Ureter (tissue), 1 donor: ENCODE measurements at places on chromosomes 13 and 19. TPM values are rescaled to one million over a fixed set of nuclear protein-coding genes. Genes with fewer than 3 reads are reported as not detected.

DNA sequence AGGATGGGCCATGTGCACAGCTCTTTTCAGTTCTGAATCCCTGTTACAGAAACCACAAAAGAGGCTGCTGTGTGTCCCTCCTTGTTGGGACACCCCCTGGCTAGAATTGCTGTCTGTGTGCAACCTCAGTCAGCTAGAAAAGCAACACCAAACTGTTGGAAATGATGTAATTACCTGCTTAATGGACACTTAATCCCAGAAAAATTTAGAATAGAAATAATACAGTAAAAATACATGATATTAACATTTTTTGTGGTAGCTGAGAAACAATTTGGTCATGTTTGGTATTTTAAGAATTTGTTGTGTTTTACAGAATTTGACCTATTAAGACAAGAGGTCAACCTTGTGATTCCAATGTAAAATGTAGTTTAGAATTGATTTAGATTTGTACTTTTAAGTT is 46.8 kb downstream of the FAM124A start:
- DNase-seq = no peak

DNA sequence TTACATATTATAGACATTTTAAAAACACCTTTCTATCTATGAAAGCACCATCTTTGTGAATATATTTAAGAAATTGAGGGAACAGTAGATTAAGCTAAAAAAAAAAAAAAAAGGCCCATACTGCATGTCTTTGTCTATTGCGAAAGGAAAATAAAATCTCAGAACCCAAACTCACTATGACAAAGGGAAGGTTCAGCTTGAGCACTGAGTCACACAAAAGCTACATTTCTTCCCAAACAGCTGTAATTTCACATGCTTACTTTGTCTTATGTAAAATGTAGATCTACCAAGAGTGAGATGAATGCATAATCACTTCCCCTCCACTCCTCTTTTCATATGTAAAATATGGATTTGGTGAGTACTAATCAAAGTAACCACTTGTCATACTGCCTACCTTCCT is 640.1 kb upstream of the KLF12 start:
- DNase-seq = no peak

The FSD1 gene
- not detected for total RNA-seq

DNA sequence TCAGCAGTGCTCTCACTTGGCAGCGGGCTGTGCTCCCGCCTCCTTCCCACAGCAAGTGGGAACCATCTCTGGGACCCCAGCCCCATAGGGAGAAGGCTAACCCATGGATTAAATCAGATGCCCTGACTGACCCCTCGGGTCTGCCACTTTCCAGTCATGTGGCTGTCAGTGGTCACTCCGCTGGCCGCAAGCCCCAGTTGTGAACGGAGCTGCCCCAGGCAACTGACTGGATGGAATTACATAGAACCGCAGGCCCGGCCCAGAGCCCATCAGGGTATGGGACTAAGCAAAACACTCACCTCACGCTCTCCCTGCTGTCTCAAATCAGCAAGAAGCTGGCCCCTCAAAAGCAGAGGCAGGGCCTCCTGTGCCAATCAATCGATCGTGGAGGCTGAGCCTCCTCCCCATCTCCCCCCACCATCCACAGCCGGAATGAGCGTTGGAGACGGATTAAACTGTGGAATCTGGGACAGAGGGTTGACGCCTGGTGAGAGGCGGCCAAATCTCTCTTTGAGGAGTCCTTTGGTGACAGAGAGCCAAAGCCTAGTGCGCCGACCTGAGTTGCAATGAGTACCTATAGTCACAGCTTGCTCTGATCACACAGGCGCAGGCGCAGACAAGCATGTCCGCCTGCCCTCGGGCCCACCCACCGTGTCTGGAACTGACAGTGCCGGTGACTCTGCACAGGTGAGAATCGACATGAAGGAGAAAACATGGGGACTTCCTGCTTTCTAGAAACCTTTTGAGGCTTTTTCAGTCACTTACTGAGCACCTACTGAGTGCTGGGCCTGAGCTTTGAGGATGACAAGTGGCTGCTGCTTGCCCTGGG is 38.7 kb downstream of the PBX4 start:
- DNase-seq = no peak

DNA sequence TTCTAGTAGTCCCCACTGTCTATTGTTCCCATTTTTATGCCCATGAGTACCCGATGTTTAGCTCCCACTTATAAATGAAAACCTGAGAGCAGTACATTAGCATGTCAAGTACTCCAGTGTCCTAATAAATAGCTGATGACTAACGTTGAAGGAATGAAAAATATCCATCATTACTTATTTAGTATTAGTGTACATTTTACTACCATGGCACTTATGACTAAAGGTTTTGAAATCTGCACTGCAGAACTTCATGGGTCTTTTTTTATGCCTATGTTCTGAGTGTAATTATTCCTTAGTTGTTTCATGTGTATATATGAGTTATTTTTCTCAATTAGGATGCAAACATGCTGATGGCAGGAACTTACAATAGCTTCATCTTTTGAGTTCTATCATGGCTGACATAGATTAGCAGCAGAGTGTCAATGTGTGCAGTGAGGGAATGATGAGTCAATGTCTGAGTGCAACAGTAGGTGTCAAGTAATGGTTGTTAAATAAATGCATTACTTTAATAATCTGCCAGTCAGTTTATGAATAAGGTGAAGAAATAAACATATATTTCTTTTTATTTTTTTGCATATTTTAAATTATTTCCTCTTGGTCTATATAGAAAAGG is 188.4 kb downstream of the ITGBL1 start:
- DNase-seq = no peak

DNA sequence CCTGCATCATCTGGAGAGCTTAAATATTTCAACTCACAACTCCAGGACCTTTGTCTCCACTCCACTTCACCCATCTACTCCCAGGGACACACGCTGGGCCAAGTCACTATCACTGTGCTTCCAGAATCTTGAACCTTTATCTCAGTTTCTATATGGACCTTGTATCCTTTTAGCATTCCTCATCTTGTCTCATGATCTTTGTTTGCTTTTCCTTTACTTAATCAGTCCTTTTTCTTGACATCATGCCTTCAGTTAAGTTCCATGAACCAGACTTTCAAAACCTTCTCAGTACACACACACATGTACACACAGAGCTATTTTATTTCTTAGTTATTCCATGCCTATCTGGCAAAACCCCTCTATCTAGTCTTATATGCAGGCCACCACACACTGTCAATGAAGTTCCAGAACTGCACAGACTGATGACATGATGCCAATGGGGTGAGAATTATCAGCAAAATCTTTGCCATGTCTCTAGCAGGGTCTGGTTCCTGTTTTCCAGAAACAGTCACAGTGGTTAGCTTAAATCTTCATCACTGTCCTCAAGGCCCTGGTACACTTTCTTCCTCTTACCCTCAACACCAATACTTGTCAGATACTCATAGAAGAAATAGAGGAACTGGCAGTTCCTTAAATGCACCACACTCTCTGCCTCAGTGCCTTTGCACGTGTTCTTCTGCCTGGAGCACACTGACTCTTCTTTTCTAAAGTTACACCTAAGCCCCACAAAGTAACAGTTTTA is 77.6 kb upstream of the STARD13 start:
- DNase-seq = no peak
